ENCODE measurements at places on chromosomes 2 and 18.
A peak's percentile ranks its signal among the peaks of the same experiment; 100 is the strongest.

GRCh38 chr18:75574187-75574586 lies 146.7 kb upstream of the SMIM21 start:
- no peak for DNase-seq

GRCh38 chr2:33008716-33009115 lies 62.0 kb downstream of the LTBP1 start:
- no peak for DNase-seq

GRCh38 chr2:2024751-2025481 lies 280.6 kb upstream of the PXDN start:
- no peak for DNase-seq

DNA sequence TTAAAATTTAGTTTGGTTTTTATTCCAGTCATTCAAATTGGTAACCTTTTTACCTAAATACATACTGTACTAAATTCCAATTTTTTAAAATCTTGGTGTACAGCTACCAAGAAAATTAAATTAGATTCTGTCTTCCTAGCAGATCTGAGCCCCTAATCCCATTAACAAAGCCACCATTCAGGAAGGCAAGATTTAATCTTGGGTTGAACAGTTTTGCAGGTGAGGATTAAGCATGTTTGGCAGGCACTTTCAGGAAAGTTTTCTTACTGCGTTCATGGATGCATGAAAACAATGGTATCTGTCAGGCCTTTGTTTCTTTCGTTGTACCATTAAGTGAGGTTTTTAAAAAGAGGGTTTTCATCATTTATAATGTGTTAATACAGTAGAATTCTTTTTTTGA lies 32.8 kb downstream of the ITPRID2 start:
- no peak for DNase-seq

DNA sequence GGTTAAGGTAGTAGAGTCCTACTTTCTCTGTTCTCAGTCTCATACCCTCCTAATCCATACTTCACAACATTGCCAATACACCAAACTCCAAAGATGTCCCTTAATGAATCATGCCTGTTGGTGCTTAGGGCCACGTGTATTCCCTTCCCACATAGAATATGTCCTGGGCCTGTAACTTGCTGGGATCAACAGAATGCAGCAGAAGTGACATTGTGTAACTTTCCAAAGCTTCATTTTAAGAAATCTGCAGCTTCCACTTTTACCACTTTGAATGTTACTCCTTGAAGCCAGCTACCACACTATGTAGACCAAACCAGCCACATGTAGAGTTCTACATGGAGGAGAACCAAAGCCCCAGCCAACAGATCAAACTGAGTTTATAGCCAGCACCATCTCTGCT lies 58.5 kb upstream of the ARHGAP15 start:
- DNase-seq = no peak

DNA sequence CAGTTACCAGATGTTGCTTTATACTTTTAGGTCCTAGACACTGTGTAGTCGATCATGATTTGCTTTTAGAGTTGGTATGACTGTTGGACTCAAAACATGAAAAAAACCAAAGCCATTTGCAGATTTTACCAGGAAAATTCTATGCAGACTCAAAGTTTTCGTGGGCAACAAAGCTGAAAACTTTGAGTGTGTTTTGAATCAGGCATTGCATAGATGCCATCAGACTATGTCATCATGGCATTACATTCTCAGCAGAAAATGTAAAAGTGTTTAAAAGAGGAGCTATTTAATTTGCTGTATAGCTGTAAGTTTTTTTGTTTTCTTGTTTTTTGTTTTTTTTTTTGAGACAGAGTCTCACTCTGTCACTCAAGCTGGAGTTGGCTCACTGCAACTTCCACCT lies 43.5 kb upstream of the ELAC1 start:
- DNase-seq = no peak

DNA sequence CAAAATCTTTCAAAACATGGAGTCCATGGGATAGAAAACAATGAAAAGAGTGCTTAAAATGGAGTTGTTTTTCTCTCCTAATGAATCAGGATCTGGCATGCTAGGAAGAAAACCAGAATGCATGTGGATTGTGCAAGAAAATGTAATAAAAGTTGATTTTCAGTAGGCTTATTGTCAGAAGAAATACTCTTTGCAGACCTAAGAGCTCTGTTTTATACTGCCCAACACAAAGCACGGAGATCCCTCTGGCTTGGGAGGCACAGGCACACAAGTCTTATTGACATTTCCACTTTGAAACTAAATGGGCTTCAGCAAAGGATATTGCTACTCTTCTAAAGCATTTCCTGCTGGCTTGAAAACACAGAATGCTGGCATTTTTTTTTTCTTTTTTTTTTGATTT lies 15.5 kb upstream of the DAPL1 start:
- no peak for DNase-seq

DNA sequence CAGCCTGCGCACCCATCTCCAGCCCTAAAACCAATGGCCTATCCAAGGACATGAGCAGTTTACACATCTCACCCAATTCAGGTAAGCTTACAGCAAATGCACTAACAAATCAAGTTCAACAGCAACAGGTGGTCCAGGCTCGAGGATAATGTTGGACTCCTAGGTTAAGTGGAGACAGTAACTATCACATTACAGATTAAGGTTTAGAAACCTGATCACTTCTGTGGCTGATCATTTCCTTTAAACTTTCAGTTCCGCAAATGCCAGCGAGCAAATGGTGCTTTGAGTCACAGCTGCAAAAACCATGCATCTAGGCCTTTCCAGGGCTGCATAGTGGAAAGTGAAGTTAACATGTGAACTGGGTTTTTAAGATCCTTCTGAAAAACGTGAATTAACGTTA lies 259.4 kb downstream of the GBX2 start:
- DNase-seq = no peak

- DNase-seq = no peak
Measured at GRCh38 chr18:63837590-63837989, 49.9 kb upstream of the SERPINB2 start.

DNA sequence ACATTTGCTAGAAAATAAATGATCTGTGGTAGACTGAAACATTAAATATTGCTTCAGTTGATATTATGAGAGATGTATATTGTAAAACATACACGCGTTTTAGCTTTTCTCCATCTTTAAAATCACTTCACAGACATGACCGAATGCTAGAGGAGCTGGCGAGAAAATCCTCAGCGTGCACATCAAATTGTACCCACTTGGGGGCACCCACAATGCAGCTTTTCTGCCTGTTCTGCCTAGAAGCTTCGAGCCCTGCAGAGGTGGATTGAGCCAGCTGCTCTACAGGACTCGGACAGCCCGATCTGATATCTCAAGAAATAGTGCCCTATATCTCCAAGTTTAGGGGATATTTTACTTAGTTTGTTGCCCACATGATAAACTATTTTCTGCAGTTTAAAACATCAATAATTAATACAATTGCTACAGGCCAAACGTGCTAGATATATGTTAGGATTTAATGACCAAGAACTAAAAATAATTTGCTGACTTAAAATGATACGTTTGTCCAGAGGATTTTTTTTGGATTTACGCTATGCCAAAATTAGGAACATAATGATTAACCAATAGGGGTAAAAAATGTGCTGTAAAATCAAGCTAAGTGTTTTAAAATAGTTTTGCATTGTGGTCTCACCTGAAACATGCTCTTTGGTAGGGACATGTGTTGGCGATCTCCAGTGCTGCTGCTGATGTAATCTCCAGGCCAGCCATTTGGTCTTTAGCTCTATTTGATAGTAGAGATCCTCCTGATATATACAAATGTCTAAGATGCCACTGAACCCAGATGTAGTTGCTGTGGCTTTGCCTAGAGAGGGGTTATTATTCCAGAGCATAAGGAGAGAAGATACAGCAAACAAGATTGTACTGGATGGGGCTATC lies 22.3 kb upstream of the ATP5MC3 start:
- peak; percentile 70 for DNase-seq

DNA sequence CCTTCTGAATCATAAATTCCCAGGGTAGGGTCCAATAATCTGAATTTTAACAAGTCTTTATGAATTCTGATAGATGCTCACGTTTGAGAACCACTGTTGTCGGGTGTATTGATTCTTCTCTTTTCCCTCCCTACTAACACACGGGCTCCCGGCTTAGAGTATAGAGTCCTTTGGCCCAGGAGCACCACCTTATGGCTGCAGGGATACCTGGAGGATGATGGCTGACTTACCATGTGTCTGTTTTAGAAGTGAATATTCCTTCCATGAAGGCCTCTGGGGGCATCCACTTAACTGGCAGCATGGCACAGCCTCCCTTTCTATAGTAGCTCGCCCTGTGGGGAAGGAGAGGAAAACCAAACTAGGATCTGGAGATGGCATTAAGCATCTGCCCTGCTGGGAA lies 91.7 kb downstream of the CLIP4 start:
- no peak for DNase-seq

DNA sequence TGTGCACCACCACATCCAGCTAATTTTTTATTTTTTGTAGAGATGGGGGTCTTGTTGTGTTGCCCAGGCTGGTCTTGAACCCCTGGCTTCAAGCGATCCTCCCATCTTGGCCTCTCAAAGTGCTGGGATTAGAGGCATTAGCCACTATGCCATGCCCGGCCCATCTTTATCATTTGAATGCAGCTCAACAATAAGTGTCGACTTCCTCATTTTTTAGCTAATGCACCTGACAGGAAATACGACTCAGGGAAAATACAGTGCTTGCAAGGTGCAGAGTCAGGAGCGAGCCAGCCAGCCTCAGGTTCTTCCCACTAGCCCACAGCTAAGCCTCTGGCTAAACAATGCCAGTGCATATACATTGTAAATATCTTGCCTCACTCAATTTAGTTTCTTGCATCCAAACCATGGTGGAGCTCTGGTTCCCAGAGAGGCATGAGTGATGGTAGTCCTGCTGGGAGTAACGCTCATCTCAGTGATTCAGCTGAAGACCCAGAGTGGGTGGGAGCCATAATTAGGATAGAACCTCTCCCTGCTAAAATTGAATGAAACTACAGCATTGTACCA lies 135.0 kb downstream of the TGIF1 start:
- no peak for DNase-seq

GRCh38 chr2:71494091-71494490 lies 40.7 kb downstream of the DYSF start:
- no peak for DNase-seq

- no peak for DNase-seq
Measured at GRCh38 chr2:104444889-104445288, 409.0 kb upstream of the POU3F3 start.

DNA sequence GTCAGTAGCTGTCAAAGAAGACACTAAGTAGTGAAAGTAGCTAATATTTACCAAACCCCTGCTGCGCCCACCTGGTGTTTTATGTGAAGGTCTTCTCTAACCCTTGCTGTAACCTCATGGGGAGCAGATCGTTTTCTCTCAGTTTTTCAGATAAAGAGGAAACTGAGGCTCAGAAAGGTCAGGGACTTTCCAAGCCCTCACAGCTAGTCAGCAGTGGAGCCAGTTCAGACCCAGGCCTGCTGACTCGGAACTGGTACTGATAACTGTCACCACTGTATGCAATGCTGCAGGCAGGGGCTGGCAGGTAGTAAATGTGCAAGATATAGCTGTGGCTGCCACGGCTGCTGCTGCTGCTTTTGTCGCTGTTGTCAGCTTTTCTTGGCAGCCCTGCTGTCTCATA lies 69.1 kb downstream of the LRRFIP1 start:
- DNase-seq = no peak

DNA sequence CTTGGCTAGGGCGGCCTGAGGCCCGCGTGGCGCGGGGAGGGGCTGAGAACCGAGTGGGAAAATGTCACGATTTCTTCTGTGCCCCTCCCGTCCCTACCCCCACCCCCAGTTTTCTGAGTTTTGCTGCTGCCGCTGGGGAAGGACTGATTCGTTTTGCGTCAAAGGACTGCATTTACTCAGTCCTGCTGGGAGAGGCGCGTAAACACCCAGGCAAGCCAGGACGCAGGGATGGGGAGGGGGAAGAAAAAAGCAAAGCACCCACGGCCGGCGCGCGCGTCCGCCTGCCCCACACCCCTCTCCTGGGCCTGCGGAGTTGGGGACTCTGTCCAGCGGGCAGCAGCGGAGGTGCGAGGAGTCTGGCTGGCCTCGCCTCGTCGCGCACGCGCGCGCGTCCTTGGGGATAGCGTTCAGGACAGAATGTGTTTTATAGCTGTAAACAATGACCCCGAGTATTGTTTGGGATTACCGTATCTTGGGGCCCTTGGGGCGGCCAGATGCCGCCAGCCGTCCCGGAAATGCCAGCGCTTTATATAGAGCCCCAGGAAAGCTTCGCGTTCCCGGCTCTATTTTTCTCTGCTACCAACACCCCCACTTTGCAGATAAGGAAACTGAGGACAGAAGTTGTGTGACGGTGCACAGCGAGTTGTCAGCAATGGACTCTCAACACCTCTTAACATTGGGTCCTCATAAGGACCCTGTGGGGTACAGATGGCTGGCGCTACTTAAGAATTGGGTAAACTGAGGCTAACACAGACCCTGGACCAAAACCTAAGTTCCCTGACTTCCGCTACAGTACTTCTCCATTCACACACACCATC lies 1.7 kb upstream of the FOSL2 start:
- peak; percentile 23 for DNase-seq

GRCh38 chr2:192749611-192750200 lies 555.0 kb upstream of the TMEFF2 start:
- DNase-seq = peak; percentile 6

DNA sequence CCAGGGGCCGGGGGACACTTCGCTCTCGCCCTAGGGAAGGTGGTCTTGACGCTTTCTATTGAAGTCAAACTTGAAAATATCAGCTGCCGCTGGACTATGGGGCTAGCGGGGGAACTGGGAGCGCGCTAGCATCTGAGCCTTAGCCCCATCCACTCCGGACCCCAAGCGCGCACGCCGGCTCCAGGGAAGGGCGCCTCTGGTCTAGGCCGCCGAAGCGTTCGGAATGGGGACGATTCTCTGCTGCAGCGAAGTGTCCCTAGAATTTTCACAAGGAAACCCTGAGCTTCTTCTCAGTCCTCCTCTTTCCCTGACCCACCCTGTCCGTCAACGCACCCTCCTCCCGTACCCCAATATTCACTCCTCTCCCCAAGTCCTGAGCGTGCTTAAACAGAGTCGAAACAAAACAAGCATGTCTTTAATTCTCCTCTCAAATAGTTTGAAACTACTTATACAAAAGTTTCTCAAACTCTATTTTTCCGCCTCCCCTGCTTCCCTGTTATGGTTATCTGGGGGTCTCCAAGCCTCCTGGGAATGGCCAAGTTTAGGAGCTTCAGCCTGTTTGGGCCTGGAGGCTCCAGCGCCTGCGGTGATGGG lies 5.0 kb downstream of the RAX start:
- no peak for DNase-seq

DNA sequence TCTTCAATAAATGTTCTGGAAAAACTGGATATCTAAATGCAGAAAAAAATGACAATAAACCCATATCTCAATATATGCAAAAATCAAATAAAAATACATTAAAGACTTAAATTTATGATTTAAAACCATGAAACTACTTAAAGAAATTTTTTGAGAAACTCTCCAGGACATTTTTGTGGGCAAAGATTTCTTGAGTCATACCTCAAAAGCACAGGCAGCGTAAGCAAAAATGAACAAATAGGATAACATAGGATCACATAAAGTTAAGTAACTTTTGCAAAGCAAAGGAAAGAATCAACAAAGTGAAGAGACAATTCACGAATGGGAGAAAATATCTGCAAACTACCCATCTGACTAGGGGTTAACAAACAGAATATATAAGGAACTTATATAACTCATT lies 1545.5 kb downstream of the SUCLG1 start:
- DNase-seq = no peak

GRCh38 chr2:125398738-125399524 lies 1257.0 kb upstream of the GYPC start:
- DNase-seq = no peak

GRCh38 chr2:100766806-100767205 lies 53.1 kb upstream of the NPAS2 start:
- DNase-seq = no peak

- DNase-seq = no peak
Measured at GRCh38 chr2:172358691-172359556, 68.5 kb upstream of the ITGA6 start.

GRCh38 chr2:56121995-56122394 lies 61.8 kb upstream of the CCDC85A start:
- no peak for DNase-seq

Measured in HEK293T (cell line).